Esophagus squamous epithelium (tissue), 5 donors: ENCODE measurements at places on chromosomes 4 and X. TPM values are rescaled to one million over a fixed set of nuclear protein-coding genes. Genes with fewer than 3 reads are reported as not detected.

DNA sequence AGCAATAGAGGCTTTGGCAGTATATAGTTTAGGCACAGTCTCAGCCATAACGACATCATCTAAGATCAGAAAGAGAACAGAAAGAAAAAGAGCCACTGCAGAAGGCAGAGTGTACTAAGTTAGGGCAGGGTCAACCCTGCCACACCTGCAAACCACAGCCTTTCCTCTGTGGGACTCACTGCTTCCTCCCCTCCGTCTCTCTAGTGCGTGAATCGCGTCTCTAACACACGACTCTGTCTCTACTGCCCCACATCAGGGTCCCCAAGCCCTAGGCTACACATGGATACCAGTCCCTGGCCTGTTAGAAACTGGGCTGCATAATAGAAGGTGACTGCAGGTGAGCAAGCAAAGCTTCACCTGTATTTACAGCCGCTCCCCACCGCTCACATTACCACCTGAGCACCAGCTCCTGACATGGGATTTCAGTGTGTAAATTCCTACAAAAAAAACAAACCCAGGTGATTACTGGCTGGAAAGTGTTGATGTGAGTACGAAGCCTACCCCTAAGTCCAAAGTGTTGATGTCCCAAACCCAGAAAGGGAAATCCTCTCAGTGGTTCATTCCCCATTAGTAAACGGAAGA lies 128.9 kb downstream of the PRKX start:
- no peak for DNase-seq

DNA sequence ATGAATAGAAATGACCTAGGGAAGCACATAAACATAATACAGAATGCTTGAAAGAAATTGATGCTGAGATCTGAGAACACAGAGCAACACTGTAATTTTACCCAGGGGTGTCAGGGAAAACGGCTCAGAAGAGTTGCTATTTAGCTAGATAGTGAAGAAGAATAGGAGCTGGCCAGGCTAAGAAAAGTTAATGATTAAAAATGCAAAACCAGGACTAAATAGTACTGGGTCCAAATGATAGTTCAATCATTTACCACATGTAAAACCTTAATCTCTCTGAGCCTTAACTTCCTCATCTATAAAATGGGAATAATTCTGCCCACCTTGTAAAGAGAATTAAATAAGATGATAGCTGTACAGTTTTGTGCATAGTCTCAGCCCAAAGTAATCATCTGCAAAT lies 97.1 kb downstream of the PARM1 start:
- DNase-seq: no peak

DNA sequence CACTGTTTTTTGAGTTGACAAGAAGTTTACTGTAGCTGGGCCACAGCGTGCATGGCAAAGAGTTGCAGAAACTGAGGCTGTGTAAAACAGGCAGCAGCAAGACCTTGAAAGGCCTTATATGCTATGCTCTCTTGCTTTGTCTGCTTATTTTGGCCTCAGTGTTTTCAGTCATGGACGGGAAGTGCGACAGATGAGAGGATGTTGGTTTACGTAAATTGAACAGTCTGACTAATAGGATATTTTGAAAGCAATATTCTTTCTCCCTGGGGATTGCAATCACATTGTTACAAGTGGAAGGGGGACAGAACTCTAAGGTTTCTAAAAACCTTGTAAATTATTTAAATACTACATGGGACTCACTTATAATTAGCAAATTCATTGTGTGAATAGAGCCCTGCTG lies 32.2 kb upstream of the MAGEA10 start:
- DNase-seq: no peak

DNA sequence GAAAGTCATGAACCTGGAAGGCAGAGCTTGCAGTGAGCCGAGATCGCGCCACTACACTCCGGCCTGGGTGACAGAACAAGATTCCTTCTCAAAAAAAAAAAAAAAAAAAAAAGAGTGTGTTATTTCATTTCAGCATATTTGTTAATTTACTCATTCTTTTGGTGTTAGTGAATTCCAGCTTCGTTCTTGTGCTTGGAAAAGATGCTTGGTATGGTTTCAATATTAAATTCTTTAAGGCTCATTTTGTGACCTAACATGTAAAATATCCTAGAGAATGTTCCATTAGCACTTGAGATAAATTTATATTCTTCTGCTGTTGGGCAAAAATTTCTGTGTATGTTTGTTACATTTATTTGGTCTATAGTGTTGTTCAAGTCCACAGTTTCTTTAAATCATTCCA lies 66.8 kb downstream of the SPIN3 start:
- DNase-seq: no peak

DNA sequence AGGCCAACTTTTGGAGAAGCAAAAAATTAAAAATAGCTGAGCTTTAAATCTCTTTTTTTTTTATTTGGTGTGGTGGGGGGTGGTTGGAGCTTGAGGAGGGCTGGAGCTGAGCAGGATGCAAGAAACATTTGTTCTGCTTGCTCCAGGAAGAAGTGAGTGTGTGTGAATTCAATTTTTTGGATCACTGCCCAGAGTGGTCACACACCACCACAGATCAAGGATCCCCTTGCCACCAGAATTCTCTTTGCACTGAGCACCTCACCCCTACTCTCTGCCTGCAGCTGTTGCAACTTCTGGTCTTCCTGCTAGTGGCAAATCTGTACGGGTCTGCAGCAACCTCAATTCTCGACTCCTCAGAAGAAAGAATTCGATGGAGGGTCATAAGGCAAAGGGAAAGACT lies 19.9 kb upstream of the PLP1 start:
- DNase-seq: no peak

DNA sequence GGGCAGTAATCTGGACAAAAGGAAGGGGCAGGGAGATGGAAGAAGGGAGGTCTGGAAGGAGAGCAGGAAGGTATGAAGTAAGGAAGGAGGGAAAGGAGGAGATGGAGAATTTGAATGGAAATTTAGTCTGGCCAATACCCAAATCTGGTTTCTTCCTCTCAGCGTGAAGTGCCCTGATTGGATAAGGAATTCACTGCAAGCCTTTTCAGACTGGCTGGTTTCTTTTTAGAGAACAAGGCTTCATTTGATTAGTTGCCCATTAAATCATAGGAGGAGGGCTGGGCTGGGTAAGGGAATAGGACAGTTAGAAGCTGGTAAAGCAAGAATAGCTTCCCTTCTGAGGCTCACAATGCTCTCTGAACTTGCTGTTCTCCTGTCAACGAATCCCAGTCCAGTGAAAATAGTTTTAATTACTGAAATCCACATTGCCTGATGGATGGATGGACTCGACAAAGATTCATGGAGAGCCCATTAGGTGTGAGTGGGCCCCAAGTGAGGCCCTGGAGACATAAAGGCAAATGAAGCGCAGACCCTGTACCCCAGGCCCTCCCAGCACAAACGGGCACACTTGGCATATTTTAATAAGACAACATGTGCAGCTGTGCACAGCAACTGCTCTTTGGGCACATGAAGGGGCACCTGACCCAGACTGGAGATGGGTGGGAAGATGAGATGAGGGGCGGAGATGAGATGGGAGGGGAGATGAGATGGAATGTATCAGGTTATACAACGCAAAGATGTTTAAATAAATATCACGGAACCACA lies 347.1 kb upstream of the GATB start:
- no peak for DNase-seq

GRCh38 chr4:25929298-25929686 lies 15.3 kb downstream of the SMIM20 start:
- DNase-seq: no peak

- no peak for DNase-seq
Observed at GRCh38 chr4:53676402-53676871, 85.2 kb upstream of the LNX1 start.

DNA sequence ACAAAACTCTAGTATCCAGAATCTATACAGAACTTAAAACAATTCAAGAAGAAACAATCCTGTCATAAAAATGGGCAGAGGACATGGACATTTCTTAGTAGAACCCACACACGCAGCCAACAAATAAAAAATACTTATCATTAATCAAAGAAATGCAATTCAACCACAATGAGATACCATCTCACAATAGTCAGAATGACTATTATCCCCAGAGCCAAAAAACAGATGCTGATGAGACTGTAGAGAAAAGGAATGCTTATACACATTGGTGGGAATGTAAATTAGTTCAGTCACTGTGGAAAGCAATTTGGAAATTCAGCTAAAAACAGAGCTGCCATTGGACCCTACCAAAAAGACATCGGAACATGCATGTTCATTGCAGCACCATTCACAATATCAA lies 37.9 kb downstream of the RAB40AL start:
- no peak for DNase-seq

GRCh38 chrX:68711845-68712244 lies 64.4 kb downstream of the STARD8 start:
- no peak for DNase-seq

DNA sequence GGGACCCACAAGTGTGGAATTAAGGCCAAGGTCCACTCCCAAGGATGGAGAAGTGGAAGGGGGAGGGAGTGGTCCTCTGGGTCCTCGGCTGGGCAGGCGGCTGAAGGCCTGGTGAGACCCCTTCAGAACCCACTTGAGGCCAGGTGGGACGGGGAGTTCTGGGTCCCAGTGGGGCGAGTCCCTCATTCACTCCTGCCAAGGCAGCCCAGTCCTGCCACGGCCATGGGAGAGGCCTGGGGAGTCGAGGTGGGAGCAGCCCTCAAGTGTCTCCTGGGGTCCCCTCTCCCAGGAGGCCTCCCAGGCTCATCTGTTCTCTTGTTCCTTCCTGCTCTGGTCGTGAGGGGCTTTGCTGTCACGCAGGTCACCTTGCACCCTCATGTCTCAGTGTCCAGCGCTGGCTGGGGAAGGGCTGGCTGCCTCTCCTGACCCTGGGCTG lies 6.1 kb upstream of the SH3BP2 start:
- DNase-seq: no peak

GRCh38 chr4:38387819-38388218 lies 276.2 kb upstream of the KLF3 start:
- DNase-seq: no peak

DNA sequence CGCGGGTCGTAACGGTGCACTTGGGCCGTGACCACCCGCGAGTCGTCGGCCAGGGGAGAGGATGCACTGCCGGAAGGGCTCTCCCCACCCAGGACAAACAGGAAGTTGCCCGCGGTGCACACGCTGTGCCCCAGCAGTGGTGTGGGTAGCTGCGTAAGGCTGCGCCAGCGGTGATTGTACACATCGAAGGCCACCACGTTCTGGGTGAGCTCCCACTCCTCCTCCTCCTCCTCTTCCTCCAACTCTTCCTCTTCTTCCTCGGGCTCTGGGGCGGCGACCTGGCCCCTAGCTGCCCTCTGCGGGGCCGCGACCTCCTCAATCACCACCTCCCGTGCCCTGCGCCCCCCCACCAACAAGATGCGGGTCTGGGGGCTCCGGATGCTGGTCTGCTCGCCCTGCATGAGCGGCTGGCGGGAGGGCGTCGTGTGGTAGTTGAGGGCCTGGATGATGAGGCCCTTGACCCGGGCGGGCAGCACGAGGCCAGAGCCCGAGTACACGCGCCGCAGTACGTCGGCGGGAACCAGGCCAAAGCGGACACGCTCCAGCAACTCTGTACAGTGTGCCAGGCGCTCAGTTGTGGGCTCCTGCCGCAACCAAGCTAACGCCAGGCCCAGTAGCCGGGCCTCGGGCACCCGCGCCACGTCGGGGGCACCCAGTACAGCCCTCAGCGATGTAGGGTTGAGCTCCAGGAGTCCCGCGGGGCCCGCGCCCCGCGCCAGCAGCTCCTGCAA lies 1.4 kb downstream of the KLHL34 start:
- DNase-seq: no peak

DNA sequence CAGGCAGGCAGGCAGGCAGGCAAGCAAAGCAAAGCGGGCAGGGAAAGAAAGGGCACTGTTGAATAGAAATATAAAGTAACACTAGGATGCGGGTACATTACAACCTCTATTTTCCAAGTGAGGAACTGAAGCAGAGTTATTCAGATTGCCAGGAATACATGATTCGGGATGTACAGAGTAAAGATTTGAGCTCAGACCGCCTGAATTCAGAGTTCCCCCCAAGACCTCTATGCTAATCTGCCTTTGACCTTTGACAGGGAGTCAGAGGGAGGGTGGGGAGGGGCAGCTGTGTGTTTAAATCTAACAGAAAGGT lies 271.9 kb upstream of the SMIM31 start:
- DNase-seq: no peak

DNA sequence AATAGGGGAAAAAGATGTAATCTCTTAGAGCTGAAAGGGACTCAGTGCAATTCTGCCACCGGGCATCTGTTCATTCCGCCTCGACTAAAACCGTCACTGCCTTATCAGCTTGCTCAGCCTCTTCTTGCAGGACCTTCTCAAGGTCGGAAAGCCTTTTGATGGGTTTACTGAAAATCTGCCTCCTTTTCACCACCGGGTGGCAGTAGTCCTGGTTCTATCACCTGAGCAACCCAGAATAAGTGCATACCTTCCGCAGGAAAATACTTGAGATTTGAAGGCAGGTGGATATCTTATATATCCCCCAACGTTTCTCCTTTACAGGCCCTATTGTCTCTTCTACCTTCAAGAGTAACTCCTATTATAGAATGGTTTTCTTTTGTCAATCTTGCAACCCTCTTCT lies 103.4 kb upstream of the PAK3 start:
- DNase-seq: no peak

The VCX gene
- total RNA-seq: not detected

The PCDH11X gene
- total RNA-seq: 0.26 TPM

The MSX1 gene
- total RNA-seq: not detected

The NLGN4X gene
- total RNA-seq: 0.22 TPM

The CT45A5 gene
- not detected for total RNA-seq

The AFF1 gene
- 47.1 TPM for total RNA-seq

The BEX1 gene
- not detected for total RNA-seq
